ENCODE measurements at places on chromosomes 7 and 10.

DNA sequence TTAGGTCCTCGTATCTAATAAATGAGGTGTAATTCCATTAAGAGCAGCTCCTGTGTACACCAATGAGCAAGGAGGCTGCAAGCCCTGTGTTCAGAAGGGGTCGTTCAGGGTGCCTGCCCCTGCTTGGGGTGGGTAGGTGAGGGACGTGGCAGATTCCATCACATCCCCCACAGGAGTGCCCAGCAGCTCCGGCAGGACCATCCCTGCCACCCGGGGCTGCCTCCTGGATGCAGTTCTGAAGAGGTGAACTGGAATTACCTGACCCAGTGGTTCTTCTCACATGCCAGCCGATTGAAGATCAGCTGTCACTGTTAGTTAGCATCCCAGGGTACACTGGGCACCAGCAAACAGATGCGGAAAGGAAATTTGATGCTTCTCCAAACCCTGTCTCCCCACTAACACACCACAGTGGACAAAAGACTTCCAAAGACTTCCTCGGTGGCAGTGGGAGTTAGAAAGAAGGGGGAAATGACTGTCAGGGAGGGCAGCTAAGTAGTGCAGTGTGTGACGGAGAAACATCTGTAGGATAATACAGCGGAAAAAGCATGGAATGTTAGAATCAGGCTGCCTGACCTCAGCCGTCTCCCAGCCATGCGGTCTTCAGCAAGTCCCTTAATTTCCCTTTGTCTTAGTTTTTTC, 313.6 kb upstream of the ZMIZ1 start:
- no peak for DNase-seq

DNA sequence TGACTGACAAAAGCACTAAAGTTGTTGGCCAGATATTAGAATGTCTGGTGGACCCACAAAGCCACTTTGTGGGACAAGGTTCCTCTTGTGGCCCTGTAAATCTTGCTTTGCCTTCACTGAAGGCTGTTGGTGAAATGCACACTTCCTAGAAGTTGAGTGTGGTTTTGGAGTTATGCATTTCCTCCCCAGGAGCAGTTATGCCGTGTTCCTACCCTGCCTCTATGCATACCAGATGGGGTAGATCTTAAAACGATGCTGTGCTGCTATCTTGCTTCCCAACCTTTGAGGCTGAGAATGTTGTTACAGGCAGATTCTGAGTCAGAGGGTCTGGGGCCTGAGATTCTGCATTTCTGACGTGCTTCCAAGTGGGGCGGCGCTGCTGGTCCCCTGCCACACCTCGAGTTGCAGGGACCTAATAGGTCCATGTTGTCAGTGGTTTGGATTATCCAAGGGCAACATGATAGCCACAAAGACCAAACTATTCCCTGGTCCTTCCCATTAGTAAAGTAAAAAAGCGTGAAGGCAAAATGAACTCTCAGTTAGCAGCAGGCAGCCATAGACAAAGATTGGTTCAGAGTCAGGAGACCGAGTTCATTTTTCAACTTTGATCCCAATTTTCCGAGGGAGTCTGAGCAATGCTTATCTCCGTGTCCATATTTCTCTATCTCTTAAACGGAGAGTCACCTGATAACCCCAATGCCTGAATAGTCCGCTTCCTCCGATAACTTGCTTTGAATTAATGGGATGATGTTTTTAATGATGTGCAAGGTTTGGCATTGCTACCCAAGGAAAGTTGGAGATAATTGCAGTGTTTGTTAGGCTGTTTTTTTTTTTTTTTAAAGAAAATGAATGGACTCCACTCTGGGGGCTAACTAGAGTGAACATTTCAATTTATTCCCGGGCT, 55.8 kb downstream of the CDHR3 start:
- DNase-seq: no peak

DNA sequence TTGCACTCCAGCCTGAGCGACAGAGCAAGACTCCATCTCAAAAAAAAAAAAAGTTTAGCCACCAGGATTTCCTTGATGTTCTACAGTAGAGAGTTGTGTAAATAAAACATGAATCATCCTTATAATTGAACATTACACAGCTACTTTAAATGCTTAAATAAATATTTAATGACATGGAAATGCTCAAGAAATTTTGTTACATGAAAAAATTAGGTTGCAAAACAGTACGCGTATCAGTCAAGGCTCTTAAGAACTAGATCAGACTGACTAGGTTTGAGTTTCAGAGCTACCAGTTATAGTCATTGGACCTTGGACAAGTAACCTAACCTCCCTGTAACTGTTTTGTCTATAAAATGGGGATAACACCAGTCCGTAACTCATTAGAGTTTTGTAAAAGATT, 38.7 kb upstream of the GSAP start:
- no peak for DNase-seq

GRCh38 chr7:6430271-6430940, 17.3 kb downstream of the DAGLB start:
- DNase-seq: no peak

- DNase-seq: no peak
Measured at GRCh38 chr7:30625283-30625682, 30.6 kb downstream of the GARS1 start.

GRCh38 chr10:52082307-52082706, 231.8 kb upstream of the DKK1 start:
- DNase-seq: no peak

- DNase-seq: no peak
Measured at GRCh38 chr7:55509322-55509721, 63.0 kb downstream of the VOPP1 start.
